Activated CD8-positive, alpha-beta memory T cell treated with anti-CD3 and anti-CD28 coated beads for 24 hours (primary cell): ENCODE measurements at places on chromosomes 2 and 18.

GRCh38 chr2:224982910-224983711 is 59.2 kb downstream of the DOCK10 start:
- no peak for DNase-seq

DNA sequence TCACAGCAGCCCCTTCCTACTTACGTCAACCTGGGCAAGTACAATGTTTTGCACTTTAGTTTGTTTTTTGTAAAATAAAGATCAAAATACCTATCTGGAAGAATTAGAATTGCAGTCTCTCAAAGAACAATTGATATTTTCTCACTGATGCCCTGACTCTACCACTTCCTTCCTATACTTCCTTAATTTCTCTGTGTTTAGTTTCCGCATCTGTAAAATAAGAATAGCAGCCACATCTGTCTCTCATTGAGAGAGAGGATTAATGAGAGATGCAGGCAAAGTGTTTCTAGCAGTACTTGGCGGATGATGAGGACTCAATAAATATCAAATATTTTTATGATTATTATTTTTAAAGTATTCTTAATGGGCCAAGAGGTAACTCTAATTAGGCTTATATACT is 122.6 kb upstream of the PIEZO2 start:
- DNase-seq, result no peak

- DNase-seq, result no peak
These were observed 864 bp downstream of the GMPPA start for GRCh38 chr2:219499555-219499954.

DNA sequence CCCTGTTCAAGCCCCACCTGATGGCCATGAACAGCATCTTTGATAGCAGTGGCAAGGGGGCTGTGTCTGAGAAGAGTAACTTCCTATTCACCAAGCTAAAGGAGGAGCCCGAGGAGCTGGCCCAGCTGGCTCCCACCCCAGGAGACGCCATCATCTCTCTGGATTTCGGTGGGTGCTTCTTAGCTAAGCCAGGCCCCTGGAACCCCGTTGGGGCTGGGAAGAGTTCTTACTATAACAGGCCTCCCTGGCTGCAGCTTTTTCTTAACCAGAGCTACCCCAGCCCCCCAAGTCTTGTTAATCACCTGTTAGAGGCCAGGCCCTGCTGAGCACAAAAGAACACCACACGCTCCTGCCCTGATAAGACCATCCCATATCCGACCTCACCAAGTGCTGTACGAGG is 79.4 kb downstream of the EPAS1 start:
- no peak for DNase-seq

- DNase-seq, result no peak
These were observed 169.3 kb downstream of the SETBP1 start for GRCh38 chr18:44850001-44850400.

DNA sequence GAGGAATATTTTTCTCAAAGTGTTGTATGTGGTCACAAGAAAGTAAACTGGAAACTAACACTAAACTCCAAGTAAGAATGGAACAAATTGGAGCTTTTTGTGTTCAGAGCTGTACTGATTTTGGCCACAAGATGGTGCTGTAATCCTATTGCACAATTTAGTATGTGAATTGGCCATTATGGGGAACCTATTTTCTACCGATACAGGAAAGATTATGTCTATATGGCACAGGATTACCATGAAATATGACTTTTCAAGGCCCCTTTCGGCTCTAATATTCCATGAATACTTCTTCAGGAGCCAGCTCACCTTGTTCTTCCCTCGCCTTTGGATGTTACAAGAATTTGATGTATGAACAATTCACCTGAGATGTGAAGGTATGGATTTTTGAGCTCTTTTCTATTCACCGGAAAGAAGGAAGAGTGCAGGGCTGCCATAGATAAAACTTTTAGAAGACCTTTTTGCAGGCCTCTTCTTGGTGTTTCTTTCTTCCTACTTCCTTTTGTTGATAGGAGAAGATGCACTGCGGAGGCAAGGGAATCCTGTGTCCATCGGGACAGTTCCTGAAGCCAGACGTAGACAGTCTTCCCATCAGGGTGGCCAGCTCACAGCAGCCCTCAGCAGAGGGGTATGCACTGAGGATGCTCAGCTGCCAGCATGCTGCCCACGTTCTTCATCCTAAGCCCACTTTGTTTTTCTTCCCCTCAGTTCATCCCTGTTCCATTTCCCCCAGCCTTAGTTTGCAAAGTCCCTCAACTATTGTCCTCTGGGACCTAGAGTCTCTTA is 13.3 kb downstream of the MRPL44 start:
- DNase-seq, result no peak

- DNase-seq, result no peak
These were observed 604.3 kb upstream of the POU3F3 start for GRCh38 chr2:104249629-104250028.

GRCh38 chr2:215160081-215160480 is 21.7 kb upstream of the ABCA12 start:
- DNase-seq, result no peak

GRCh38 chr18:9868857-9869714 is 16.7 kb upstream of the TXNDC2 start:
- no peak for DNase-seq

- DNase-seq, result no peak
These were observed 293.0 kb downstream of the KCNS3 start for GRCh38 chr2:18171191-18172139.

DNA sequence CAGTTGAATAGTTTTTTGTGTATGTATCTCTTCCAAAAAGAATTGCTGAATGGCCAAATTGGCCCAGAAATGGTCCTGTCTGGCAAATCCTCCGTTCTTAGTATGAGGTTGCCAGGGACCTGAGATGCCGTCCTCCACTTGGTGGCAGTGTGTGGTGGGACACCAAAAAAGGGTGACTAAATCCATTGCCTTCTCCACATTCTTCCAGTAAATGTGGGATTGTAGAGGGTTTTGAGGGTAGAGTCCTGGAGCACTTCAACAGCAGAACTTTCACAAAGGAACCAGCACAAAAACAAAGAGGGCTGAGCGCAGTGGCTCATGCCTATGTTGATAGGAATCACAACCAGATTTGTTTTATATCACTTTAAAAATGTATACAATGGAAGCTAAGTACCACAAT is 199.9 kb downstream of the BCL2 start:
- DNase-seq, result peak; percentile 56

DNA sequence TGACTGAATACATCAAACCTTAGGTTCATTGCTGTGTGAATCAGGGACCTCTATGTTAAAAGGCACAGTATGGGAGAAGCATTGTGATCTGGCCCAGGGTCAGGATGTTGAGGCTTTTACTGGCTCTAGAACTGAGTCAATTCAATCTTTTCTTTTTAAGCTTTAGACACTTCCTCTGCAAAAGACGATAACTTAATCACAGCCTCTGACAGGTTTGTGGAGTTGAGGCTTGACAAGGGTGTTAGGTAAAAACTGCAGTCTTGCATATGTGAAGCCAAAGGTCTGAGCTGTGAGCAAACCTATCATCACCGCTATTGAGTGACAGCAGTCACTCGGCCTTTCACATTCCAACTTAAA is 17.3 kb upstream of the ARHGAP25 start:
- DNase-seq, result no peak

- DNase-seq, result peak; percentile 7
These were observed 25.1 kb downstream of the CIB4 start for GRCh38 chr2:26615860-26616705.

GRCh38 chr2:95017071-95017501 is 8.4 kb upstream of the MAL start:
- DNase-seq, result no peak

DNA sequence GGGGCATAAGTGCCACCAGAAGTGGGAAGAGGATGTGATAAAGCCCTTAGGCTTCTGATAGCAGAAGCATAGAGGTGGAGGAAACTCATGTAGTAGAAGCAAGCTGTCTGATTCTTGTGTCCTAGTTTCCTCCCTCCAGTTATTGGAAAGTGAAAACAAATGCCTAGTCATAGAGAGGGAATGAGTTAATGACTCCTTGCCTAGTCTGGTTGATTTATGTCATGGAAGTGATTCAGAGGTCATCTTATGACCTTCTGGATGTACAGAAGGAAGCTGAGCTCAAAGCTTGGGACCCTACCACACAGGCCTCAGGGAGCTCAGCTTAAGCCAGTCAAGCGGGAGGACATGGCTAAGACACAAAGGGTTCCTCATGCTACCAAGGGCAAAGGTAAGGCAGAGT is 232.2 kb downstream of the THSD7B start:
- no peak for DNase-seq

DNA sequence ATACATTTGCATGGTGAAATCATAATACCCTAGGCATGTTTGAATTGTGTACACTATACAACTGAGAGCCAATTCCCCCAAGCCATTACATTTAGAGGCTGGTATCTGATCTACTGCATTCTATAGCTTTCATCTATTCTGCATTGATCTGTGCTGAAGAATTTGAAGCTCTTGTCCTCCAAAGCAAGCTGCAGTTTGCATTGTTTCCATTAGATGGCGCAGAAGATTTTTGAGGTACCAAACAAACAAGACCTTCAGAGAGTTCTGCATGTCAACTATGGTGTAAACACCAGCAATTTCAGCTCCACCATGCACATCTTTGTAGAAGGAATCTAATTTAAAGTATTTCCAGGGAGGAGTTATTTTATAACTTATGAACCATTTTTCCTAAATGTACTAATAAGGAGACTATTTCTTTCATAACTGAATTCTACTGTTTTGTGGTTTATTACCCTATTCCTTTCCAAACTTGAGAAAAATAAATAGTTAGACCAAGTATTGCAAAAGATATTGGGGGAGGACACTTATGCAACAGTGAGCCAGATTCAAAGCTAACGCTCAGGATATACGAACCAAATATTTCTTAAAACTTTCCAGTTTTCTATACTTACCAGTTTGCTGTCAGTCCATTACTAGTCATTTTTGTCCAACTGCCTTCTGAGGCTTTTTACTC is 761.8 kb upstream of the ACVR2A start:
- DNase-seq, result peak; percentile 58

- no peak for DNase-seq
These were observed 71.0 kb upstream of the SRD5A2 start for GRCh38 chr2:31651736-31652135.

- DNase-seq, result no peak
These were observed 375.8 kb upstream of the LYPD1 start for GRCh38 chr2:133045787-133046186.

- DNase-seq, result no peak
These were observed 210.6 kb downstream of the TFCP2L1 start for GRCh38 chr2:121074293-121074932.

DNA sequence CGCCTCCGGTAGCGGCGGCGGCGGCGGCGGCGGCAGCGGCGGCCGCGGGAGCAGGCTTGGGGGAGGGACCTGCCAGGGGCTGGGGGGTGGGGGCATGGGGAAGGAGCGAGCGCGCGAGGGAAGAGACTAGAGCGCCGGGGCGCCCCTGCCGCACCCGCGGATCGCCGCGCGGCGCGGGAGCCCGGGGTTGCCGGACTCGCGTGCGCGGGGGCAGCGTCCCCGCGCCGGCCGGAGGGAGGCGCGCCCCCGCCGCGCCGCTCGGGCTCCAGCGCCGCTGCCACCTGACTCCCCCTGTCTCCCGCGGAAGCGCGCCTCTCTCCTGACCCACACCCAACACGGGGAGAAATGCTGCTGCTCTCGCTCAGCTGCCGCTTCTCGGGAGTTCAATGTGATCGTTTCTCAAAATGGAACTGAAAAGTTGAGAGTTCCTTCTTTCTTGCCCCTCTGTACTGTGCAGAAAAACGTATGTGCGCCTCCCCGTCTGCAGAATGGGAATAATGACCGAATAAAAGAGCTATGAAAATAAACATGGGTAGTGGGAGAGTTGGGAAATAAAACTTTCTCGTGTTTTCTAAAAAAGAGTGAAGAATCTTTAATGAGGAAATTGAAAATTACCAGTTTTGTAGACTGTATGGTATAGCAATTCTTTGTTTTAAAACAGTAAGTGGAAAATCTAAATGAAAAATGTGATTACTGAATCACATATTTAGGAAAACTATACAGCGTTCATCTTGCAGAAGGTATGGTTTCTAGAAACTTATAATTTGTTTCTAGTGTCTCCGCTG is 455 bp upstream of the TLK1 start:
- DNase-seq, result peak; percentile 82

- no peak for DNase-seq
These were observed 261.9 kb upstream of the EPHA4 start for GRCh38 chr2:221833966-221834365.

DNA sequence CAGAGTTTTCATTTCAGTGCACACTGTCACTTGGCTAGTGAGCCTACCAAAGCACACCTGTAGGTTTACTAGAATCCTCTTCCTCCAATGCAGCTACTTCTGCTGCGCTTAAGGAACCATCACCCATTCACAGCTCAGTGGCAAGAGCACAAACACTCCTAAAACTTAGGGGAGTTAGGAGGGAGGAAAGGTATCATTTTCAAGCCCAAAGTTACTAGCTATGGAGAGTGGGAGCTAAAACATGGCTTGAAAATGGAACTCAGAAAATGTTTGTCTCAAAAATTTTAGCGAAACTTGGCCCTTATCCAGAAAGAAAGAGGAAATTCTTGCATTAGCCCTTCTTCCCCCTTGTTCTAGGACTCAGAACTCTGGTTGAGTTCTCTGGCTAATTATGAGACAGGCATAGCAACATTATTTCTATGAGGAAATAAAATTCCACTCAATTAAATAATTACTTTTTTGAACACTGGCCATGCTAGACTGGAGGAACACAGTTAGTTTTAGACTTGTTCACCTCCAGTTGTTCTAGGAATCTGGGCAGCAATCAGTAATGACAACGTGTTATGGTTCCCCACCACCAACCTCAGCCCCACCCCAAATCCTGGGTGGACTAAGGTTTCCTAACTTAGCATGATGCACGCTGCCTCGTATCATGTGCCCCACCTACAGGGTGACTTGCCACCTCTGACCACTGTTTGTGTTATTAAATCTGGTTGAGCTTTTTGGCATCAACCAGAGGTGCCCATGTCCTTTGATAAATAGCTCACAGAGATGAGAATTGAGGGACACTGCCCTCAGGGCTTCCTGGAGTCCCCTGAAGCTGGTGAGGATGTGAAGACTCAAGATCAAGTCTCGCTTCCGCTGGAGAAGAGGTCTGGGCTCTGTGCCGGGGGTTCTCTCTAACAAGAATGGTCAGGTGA is 32.8 kb downstream of the LPIN2 start:
- DNase-seq, result peak; percentile 72

DNA sequence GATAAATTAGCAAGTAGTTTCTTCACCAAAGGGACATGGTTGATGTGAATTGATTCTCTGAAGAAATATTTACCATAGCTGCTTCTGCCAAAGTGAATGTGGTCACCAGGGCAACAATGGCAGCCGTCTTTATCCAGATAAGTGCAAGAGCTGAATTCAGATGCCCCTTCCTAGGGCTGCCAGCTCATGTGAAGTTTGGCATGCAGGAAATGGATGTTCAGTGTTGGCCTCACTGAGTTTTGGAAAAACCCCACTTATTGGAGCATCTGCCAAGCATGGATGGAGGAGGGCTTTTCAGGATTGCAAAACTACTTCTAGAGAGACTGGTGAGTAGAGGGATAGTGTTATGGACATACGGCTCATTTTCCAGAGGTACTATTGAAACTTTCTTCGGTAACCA is 80.8 kb downstream of the FMNL2 start:
- DNase-seq, result no peak

- DNase-seq, result no peak
These were observed 425.1 kb upstream of the RAB6C start for GRCh38 chr2:129554373-129554772.

GRCh38 chr2:120866483-120867140 is 130.9 kb downstream of the GLI2 start:
- no peak for DNase-seq

GRCh38 chr2:160306985-160307384 is 106.9 kb upstream of the ITGB6 start:
- DNase-seq, result no peak

GRCh38 chr2:55160422-55160821 is 71.7 kb downstream of the CLHC1 start:
- DNase-seq, result no peak
